Activated CD8-positive, alpha-beta memory T cell treated with anti-CD3 and anti-CD28 coated beads, Interleukin-2, amount 10 ng/mL, durations not matched to agents 7 days and 5 days (primary cell): ENCODE measurements at places on chromosomes 16 and 17. TPM values are rescaled to one million over a fixed set of nuclear protein-coding genes. Genes with fewer than 3 reads are reported as not detected.
A peak's percentile ranks its signal among the peaks of the same experiment; 100 is the strongest.

DNA sequence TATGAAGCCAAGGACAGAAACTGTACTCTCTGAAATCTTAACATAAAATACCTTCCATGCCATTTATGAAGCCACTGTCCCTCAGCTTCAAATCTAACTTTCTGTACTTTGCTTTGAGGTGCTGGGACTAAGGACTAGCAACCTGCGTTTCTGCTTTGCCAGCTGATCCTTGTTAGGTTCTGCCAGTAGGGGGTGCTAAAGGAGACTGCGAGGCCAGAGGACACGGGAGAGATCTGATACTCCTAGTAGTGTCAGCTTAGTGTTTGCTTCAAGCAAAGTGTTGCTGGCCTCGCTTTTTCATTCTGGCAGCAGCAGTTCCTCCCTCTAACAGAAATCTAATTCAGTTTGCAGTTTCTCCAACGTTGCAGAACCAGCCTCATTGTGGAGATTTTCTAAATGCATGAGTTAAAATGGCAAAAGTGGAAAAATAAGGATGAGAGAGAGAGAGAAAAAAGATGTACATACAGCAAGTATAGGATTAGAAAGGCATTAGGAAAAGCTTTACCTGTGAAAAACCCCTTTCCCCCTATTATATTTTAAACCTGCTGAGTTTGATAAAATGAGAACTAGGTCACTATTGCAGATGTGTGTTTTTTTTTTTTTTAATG lies 297.5 kb downstream of the CA10 start:
- no peak for DNase-seq

DNA sequence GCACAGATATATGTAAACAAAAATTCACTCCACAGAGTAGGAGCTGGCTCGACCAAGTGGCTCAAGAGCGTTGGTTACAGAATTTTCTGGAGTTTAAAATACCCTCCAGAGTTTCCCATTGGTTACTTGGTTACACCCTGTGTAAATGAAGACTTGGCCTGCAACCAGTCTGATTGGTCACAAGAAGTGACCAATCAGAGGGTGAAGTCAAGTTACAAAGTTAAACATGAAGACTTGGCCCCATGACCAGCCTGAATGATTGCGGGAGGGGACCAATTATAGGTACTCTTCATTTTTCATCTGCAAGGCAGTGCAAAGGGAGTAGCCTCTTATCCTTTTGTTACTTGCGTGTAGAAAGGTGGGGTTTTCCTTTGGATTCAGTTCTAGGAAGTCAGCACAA lies 121.3 kb upstream of the SALL1 start:
- DNase-seq, result no peak

GRCh38 chr16:1645914-1646525 lies 32.1 kb upstream of the JPT2 start:
- DNase-seq, result peak; percentile 66

DNA sequence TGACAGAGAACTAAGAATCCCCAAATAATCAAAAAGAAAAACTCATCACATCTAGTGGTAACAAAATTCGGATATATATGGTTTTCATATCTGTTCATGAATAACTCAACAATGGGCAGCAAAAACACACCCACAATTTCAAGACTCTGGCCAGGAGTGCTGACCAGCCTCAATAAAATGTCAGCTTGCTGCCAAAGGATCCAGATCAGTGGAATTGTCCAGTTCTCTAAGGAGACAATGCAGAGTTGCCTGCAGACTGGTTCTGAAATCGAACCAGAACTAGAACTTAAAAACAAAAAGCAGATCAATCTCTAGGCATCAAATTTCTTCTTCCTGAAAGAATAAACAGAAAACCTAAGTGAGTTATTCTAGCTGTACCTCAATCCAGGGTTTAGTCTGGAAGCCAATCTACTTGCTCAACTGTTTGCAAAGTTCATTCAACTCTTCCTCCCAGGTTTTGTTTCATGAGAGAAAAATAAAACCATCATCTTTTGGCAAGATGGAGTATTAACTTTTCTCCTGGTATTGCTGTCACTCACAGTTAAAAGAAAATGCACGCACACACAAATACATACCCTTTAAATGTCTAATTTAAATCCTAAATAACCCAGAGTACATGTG lies 61.0 kb downstream of the CFDP1 start:
- DNase-seq, result no peak

GRCh38 chr17:9023392-9024218 lies 2.3 kb downstream of the NTN1 start:
- no peak for DNase-seq

GRCh38 chr17:65683428-65683827 lies 122.0 kb upstream of the AXIN2 start:
- DNase-seq, result no peak

DNA sequence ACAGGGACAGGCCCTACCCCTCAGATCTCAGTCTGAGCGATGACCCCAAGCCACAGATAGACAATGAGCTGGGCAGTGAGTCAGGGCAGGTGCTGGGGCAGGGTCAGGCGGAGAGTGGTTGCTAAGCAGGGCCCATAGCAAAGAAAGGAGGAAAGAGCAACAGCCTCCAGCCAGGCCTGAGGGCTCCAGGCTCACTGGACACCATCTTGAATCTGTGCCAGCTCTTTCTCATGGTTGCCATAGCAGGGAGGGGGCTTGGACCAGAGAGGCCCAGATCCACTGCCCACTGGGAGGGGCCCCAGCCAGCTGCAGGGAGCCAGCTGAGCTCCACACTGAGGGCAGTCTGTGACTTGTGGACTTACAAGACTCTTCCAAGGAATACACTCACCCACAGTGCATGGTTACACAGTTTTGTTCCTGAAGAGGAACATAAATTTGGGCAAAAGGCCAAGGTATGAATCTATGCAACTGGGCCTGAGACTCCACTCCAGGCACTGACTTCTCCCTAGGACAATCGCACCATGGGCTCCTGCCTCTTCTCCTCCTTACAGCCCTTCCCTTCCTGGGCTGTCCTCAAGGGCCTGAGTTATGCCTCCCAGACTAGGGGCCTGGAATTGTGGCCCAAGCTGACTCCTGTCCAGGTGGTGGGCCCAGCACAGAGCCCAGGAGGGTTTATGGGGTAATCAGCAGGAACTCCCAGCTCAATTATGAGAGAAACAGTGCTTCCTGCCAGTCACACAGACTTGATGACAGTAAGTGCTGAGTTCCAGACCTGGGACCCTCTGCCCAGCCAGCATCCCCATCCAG lies 59.9 kb downstream of the BEAN1 start:
- peak; percentile 36 for DNase-seq

DNA sequence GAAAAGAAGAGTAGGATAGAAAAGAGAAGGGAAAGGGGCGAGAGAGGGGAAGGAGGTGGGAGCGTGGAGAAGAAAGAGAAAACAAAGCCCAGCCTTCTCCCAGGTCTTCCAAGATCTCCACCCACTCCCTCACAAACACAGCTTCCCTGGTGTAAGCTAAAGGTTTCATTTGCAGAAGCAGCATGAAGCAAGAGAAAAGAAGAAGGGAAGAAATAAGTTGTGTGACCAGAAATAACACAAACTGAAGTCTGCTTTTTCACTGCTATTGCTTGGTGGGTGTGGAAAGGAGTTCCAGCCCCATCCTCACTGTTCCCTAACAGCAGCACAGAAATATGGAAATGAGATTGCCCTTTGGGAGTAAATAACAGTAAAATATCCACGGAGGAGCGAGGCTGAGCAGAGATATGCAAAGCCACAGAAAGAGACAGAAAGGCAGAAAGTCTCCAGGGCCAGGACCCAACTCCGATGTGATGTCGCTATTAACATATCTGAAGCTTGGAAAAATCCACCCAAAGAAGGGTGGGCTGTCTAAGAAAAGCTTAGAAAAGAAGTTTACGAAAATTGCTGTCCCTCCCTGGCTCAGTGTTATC lies 10.3 kb upstream of the GAS7 start:
- no peak for DNase-seq

- no peak for DNase-seq
Measured at GRCh38 chr17:41870627-41871026, 5.4 kb upstream of the KLHL11 start.

GRCh38 chr16:59690216-59690615 lies 956.1 kb upstream of the GOT2 start:
- no peak for DNase-seq

DNA sequence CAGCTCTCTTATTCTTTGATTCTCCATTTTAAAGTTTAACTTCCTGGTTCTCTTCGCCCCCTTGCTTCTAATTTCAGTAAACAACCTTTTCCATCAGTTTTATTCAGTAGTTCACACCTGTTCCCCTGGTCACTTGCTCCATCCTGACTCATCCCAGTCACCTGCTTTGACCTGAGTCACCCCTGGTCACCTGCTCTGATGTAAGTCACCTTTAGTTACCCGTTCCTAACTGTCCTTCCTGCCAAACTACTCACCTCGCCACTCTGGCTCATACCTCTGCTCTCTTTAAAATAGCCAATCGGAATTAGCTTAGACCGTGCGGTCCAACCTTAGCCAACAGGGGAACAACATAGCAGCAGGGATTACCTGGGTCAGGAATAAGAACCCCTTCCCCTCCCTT lies 4.7 kb upstream of the NLRC5 start:
- no peak for DNase-seq

GRCh38 chr17:16938031-16938430 lies 33.9 kb downstream of the TNFRSF13B start:
- DNase-seq, result no peak

DNA sequence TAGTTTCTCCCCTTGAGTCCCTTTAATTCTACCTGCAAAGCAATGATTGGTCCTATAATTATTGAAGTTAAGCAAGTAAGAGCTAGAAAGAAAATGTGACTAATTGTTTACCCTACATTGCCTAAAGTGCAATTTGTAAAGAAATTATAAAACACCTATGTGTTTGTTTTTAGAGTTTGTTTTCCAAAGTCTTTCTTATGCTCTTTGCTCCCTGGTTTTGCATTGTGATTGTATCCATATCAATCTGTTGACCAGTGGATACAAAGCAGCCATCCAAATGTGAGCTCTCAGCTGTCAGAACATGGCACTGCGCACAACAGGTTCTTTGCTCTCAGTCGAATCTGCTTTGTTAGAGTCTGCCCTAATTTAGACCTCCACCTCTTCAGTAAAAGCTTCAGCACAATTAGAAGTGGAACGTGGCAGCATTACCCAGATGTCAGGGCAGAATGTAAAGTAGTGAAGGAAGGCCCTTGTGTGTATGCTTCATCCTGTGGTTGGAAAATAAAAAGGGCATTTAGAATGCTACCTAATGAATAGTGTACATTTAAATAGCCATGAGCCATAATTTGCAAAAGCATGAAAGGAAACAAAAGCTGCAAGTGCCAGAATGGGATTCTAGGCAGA lies 70.5 kb downstream of the AATF start:
- no peak for DNase-seq

- DNase-seq, result peak; percentile 68
Measured at GRCh38 chr17:50818921-50819657, 16.3 kb upstream of the WFIKKN2 start.

DNA sequence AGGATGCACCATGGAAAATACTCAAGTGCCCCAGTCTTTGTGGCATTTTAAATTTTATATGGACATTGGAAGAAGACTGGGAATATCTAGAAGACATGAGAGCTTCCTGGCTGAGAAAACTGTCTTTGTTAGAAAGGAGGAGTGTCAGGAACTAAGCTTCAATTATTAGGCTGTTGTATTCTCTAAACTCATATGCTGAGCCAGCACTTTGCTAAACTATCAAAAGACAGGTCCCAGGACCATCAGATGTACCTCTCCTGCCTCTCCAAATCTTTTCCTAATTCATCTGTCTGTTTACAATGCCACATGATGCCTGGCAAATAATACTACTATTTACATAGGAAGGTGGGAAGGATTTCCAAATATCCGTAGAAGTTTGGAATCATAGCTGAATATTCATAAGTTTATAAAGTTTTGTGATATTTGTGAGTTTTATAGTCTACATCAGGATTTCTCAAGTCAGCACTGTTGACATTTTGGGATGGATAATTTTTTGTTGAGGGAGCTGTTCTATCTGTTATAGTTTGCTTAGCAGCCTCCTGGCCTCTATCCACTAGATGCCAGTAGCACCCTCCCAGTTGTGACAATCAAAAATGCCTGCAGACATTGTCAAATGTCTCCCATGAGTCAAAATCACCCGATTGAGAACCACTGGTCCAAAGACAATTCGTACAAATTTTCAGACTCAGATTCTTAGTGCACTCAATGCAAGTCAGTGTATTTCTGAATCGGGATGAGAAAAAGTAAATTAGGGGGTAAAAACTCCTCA lies 61.2 kb upstream of the NETO2 start:
- DNase-seq, result no peak

DNA sequence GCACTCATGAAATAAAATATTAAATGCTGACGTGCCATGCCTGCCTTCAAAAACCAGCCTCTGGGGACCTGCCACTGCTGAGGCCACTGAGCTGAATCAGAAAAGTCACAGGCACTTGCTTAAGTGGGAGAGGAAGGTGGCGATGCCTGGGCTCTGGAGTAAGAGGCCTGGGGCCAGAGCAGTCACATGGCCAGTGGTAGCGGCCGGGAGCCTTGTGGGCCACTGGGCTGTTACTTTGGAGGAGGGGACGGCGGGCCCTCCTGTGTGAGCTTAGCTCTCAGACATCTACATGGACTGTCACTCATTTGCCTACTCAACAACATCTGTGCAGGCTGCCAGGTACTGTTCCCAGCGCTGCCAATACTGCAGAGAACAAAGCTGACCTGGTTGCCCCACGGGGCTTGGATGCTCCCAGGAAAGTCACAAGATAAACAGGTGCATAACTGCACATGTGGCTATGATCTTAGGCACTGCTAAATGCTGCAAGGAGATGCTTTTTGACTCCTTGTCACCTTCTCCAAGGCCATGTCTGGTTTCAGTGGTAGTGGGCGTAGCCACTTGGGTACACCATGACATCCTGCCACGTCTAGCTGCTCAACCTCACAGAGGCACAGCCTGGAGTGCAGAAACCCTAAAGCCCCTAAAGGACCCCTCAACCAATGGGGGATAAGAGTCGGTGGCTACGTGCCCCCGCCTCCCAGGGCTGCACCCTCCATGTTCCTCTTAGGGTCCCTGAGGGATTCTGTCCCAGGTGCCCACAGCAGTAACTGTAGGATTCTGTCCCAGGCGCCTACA lies 11.6 kb downstream of the COTL1 start:
- DNase-seq, result peak; percentile 93

DNA sequence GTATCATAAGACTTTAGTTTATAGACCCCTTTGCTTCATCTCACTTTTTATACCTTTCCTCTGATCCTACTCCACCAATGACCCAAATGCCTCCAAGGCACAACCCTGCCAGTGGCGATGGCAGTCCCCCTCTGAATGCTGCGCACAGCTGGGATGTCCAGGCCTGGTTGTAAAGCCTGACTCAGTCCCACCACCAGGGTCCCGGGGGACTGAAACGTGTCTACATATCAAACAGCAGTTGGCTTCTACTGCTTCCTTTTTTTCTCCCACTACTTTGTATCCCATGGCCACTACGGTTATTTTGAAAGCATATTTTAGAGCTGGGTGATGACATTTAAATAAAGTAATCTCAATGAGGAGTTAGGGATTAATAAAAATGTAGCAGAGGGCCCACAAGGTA lies 329.8 kb upstream of the PSMD7 start:
- DNase-seq, result no peak

Gene TP53TG3C
- total RNA-seq, result not detected

Gene MYH13
- total RNA-seq, result not detected

Gene DNAI2
- 1.3 TPM for total RNA-seq

Gene ATF7IP2
- total RNA-seq, result 18.7 TPM

Gene ODAD4
- 1.1 TPM for total RNA-seq
